ENCODE measurements at places on chromosomes 5 and 9.

GRCh38 chr5:68319706-68320412 is 104.3 kb downstream of the PIK3R1 start:
- no peak for DNase-seq

DNA sequence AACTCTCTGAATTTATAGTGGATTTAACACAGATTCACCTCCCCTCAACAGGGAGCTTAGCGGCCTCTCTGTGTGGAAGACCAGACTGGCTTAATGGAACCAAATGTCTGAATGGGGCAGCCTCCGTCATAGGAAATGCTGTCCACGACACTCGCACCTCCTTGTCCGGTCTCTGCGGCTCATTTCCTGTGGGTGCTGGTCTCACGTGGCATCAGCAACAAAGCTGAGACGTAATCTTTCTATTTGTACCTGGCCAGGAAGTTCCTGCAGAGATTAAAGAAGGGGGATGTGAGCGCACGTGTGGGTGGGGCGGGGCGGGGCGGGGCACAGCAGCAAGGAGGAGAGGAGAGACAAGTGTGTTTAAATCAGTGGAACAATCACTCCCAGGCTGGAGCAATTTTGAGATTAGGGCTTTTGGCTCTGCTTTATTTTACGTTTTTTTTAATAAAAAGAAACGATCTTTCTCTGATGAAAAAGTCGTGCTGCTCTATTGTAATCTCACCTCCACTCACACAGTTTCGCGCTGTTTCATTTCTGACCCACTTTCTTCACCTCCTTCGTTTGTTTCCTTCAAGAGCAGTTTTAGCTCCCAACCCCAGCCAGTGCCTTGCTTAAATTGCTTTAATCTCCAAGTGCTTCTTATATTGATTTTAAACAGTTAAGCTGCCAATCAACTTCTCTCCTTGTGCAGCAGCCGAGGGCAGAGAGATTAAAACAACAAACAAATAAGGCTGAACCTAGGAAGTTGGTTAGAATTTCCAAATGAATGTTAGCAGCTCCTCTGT is 132.2 kb upstream of the ASTN2 start:
- DNase-seq: no peak

DNA sequence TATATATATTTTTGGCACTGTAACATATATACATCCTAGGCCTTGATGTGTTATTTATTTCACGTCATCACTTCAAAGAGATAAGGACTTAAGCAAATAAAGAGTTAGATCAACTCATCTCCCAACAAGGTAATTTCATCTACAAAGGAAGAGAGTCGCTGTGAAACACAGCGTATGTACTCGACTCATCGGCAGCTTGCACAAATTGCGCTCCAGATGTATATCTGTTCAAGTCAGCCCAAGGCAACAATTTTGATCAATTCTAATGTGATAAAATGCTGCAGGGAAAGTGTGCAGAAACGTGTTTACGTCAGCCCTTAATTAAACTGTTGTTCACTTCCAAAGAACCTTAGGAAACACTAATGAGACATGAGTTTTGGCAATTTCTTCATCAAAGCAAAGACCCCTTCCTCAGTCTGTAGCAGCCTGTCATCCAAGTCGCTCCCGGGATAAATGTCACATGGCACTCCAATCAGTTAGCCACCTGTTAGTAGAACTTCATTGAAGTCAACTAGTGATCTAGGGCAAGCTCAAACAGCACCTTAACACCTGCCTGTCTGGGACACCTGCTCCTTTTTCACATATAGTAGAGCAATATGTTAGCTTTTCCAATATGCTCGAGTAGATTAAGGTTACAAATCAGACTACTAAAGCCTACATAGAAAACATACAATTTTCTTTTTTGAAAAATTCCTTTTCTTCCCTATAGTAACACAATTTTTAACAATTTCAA is 182.4 kb downstream of the NFIB start:
- DNase-seq: no peak

GRCh38 chr5:153463806-153464205 is 26.7 kb upstream of the GRIA1 start:
- DNase-seq: no peak

DNA sequence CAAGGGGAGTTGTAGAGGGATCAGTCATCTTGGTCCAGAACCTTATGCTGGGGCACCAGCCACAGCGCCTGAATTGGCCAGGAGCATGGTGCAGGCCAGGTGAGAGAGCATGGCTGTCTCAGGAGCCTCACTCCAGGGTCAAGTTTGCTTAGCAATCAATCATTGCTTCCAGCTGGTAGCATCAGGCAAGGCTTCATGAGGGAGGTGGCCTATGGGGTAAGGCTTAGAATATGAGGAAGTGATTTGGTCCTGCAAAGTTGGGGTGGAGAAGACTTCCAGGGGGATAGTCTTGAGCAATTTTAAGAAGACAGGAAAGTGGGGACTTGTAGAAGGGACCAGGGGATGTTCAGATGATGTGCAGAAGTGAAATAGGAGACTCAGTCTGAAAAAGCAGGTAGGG is 53.9 kb upstream of the PITX1 start:
- no peak for DNase-seq

DNA sequence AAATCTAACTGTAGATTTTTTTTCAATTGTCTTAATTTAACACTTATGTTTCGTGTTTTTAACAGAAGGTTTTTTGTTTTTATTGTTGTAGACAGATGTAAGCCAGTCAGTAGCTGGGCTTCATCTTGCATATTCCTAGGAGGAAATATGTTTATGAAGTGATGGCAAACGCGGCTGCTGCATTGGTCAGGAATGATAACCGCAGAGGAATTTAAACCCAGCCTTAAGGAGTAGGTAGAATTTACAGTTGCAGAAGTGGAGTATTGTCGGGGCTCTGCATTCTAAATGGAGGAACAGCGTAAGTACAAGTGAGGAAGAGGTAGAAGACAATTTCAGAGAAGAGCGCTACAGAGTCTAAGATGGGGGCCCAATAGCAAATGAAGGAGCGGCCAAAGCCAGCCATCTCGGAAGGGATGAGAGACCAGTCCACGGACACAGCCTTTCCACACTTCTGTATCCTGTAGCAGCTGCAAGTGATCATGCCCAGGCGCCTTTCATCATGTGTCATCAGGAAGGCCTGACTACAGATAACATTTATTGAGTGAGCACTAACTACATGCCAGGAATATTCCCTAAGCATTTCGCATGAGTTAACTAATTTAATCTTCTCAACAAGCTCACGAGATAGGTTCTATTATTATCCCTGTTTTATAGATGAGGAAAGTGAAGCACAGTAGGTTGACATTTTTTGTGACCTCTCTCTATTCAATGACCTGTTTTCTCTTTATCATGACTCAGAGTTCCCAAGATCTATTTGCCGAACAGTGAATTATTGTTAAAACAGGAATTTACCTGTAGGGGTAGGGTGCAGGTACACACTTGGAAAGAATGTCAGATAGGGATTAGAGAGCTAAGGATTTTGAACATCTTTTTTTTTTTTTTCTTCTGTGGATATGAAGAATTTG is 38.1 kb downstream of the CMYA5 start:
- DNase-seq: no peak

DNA sequence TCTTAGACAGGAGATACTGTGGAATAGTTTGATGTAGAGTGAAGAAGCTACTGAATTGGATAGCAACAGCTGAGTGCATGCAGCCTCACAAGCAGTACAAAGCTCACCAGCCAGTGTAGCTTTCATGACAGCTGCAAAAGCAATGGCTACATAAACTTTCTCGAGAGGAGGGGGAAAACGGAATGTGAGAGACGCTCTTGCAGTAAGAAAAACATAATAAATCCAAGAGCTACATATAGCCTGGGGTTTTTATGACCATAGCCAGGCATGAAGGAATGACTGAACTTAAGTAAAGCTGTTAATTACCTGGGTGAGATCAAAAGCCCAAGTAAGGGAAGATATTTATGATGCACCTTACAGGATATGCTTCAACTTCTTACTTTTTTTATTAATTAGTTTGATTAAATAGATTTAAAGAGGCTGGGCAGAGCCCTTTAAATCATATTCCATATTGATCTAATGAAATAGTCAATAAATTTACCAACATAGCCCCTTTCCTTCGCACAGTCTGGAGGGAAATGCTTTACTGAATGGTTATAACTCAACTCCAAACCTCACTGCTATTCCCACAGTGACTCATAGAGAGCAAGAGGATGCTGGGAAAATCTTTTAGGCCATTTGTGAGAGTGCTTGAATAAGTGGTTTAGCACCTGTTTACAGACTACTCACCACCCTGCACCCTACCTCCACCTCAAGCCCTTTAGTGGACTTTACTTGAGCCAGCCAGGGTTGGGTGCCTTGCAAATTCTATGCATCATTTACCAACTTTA is 407.2 kb upstream of the CLINT1 start:
- no peak for DNase-seq

GRCh38 chr5:179379321-179379890 is 34.1 kb upstream of the ADAMTS2 start:
- DNase-seq: no peak

DNA sequence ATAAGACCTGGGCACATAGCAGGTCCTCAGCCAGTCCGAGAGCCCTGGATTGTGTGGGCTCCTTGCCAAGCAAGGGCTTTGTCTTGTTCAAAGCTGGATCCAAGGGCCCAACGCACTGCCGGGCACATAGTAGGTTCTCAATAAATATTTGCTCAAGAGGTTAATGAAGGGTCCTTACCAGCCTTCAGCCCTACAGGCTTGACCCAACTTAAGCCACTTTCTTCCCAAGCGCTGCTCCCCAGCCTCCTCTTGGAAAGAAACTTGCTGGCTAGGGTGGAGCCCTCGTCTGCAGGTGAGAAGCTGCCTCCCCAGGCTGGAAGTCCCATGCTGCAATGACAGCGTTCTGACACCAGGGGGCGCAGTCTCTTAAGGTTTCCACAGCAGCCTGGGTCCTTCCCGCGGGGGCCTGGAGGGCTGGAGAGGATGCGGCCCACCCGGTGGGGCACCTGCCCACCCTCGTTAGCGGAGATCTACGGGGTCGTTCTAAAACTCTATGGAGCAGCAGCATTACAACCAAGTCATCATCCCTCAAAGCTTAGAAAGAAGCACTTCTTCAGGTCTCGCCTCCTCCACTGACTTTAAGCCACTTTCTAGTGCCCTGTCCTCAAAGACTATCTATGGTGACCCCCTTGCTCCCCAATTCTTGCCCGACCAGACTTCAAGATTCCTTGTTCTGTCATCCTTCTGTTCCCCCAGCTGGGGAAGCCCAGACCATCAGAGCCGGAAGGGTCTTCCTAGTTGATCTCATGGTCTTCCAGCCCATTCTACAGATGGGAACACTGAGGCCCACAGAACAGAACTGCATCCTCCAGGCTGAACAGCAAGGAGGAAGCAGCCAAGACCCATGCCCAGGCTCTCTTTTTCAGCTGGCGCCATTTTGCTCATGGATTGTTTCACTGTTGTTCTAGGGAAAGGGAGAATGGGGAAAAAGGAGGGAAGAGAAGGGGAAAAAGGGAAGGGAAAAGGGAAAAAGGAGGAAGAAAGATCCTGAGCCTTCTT is 115.4 kb downstream of the LHX2 start:
- peak; percentile 40 for DNase-seq

- no peak for DNase-seq
Observed at GRCh38 chr9:123928533-123929176, 1.3 kb downstream of the DENND1A start.

DNA sequence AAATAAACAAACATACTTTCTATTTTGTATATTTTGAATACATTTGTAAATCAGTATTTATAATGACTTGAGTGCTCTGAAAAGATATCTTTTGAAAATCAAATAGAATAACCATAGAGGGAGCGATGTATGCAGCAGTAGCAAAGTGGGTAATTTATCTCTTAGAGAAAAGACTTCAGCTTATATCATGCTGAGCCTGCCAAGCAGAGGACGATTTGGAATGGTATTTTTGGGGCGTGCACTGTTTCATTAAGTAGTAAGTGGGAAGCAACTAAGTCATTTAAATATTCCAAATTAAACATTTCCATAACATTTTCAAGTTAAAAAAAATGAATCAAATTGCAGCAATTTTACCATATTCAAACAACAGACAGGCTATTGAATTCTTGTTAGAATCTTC is 147.6 kb downstream of the CDH10 start:
- no peak for DNase-seq

DNA sequence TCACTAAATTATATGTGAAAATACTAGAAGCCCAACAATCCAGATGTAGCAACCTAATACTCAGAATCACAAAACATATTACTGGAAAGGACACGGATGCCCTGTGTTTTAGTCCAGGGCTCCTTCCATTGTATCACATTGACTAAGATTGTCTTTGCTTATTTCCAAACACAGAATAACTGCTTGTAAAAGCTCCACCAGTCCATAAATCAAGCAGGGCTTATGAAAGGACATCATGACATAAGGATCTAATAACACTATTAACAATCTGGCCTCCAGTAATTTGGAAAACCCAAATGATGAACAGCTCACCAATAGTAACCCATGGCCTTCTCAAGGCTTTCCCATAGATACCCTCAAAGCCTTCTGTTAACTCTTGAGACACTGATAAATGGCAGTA is 39.8 kb downstream of the WDR41 start:
- no peak for DNase-seq

- DNase-seq: peak; percentile 4
Observed at GRCh38 chr9:87445646-87446045, 52.0 kb upstream of the DAPK1 start.

DNA sequence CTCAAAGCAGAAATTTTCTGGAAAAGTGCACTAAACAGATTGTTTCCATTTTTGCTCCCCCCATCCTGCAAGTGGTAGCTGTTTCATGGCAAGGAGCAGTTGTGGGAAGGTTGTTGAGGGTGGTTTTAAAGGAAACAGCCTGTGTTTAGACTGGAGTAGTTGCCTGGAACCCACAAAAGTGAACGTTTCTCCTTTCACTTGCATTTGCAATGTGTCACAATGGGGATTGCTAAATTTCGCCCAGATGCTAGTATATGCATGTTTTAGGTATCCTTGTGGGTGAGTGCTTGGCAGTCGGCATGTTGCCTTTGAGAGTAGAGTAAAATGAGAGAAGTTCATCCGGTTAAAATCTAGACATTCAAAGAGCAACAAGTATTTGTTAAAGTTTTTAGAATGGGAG is 1099.9 kb upstream of the DMAC1 start:
- no peak for DNase-seq

- no peak for DNase-seq
Observed at GRCh38 chr9:86771941-86772634, 175.2 kb downstream of the GAS1 start.

DNA sequence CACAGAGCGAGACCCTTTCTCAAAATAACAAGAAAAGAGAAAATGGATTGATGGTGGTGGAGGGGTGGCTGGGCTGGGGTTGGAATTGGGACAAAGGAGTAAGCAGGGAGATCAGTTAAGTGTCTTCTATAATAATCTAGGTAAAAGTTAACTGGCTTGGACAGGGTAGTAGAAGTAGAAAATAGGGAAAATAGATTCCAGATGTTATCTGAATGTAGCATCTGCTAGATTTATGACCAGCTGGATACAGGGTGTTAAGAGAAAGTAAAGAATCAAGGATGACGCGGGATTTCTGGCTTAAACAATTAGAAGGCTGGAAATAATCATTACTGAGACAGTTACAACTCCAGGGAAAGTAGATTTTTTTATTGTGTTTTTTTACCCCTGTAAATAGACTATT is 13.0 kb downstream of the PPP6C start:
- no peak for DNase-seq

DNA sequence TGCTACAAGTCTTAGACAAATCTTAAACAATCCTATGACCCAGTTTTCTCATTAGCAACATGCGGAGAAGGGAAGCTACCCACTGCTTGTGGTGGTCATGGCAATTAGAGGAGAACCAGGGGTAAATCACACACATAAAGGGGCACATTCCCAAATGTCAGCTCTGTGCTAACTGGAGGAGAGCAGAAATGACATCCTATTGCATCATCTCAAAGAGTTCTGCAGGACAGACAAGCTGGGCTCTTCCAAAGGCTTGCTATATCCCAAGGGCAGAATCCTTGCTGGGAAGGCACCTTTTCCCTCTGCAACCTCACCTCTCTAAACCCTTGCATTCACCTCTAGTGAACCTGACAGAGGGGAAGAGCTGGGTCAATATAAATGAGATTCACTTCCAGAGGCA is 17.0 kb upstream of the WWC1 start:
- no peak for DNase-seq
